ENCODE measurements at places on chromosomes 5 and 9.

GRCh38 chr5:60457233-60457632 is 242.7 kb downstream of the DEPDC1B start:
- DNase-seq: no peak

DNA sequence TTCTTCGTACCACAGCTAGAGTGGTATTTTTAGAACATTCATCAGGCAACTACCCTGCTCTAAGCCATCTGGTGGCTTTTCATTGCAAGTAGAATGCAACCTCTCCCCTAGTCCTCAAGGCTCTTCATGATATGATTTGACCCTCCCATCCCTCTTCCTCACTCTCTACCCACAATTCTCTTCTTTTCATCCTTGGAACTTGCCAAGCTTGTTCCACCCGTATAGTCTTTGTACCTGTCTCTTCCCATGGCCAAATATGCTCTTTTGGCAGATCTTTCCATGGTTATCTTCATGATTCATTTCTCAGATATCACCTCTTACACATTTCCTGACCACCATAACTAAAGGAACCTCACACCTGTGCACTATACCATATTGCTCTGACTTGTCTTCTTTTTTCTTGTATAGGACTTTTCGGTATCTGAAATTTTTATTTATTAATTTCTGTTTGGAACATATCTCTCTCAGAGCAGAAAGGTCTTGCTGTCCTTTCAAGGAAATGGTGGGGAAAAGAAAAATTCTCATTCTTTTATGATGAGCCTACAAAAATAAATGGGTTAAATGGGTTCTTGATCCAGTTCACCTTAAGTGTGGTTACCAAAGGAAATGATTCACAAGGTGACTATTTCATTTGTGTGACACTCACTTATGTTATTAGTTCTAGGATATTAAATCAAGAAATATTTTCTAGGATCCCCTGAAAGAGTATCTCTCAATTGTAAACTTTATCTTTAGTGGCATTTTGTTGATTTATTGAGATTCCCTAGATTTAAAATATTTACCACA is 3.7 kb upstream of the CD274 start:
- no peak for DNase-seq

- DNase-seq: no peak
Measured at GRCh38 chr9:34578241-34579103, 11.1 kb downstream of the CNTFR start.

DNA sequence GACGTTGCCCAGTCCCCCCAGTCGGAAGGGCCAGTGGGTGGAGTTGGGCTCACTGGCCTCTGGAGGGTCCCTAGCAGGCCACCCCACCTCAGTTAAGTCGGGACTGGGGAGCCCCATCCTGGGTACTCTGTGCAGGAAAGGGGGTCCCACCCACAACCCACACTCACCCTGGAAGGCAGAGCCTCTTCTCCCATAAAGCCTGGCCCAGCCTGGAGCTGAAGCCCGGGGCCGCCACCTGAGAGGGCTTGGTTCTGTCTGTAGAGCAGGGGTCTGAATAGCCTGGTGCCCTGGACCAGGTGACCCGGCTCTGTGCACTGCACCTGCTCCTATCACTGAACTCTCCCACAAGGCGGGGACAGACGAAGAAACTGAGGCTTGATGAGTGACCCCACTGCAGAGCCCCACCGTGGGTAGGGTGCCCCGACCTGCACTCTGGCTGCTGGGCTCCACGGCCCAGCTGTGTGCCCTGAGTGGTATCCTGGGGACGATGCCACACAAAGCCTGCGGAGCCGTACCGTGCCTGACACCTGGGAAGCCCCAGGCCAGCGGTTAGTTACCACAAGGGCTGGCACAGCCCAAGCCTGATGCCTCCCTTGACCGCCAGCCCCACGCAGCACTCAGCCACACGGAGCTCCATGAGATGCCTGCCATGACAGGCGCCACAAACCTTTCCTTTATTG is 7.3 kb downstream of the PTGES2 start:
- DNase-seq: no peak

- DNase-seq: no peak
Measured at GRCh38 chr9:84839541-84839940, 170.0 kb downstream of the NTRK2 start.

- no peak for DNase-seq
Measured at GRCh38 chr5:111122398-111122797, 30.2 kb downstream of the WDR36 start.

DNA sequence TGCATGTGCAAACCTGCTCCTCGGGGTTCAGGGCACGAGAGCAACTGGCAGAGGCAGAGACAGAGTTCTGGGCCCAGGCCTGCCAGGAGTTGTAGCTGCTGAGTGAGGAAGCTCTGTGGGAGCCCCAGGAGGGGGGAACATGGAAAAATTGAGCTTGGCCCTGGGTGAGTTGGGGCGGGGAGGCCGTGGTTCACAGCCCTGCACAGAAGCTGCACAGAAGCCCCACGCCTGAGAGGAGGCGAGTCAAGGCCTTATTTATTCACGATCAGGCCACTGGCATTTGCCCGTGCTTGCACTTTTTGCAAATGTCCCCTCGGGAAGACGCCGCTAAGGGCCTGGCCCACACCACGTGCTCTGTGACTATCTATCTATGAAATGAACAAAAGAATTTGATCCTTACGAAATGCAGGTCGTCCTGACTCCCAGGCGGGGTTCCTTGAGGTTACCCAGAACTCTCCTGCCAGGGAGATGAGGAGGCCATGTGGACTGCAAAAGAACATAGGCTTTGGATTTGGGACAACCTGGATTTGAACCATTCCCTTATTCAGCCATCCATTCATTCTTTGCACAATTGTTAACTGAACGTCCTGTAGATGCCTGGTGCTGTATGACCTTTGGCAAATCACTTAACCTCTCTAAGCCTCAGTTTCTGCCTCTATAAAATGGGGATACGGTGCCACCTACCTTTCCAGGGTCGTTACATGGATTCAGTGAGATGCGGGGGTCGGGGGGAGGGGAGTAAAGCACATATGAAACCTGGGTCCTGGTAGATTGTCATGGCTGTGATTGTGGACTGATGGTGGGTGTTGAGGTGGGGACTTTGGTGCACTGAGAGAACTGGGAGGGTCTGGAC is 17.9 kb downstream of the COL27A1 start:
- no peak for DNase-seq

DNA sequence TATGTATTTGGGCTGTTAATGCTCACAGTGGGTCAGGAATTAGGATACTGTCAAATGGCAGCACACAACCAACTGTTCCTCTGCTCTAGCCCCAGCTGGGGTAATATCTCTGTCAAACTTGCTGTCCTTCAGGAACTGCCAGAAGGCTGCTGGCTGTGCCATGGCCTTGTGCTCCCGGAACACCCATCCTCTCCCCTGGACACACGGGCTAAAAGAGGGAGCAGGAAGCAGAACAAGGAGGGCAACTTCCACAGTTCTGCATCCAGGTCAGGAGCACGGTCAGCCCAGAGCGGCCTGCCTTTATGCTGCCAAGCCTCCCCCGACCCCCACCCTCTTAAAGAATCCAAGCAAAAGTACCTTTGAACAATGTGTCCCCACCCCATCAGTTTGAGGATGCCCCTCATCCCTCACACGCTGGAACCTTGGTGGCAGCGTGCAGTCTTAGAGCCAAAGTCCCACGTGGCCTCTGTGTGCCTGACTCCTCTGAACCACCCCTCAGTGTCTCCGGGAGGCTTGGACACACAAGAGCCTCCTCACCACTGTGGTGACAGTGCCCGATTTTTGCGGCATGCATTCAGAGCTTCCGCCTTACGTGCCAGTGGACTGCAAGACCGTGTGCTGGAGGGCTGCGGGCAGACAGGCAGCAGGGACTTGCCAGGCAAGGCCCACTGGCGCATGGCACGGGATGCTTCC is 60.8 kb downstream of the PSMB7 start:
- no peak for DNase-seq

- peak; percentile 13 for DNase-seq
Measured at GRCh38 chr5:123344816-123345426, 78.3 kb downstream of the CEP120 start.

DNA sequence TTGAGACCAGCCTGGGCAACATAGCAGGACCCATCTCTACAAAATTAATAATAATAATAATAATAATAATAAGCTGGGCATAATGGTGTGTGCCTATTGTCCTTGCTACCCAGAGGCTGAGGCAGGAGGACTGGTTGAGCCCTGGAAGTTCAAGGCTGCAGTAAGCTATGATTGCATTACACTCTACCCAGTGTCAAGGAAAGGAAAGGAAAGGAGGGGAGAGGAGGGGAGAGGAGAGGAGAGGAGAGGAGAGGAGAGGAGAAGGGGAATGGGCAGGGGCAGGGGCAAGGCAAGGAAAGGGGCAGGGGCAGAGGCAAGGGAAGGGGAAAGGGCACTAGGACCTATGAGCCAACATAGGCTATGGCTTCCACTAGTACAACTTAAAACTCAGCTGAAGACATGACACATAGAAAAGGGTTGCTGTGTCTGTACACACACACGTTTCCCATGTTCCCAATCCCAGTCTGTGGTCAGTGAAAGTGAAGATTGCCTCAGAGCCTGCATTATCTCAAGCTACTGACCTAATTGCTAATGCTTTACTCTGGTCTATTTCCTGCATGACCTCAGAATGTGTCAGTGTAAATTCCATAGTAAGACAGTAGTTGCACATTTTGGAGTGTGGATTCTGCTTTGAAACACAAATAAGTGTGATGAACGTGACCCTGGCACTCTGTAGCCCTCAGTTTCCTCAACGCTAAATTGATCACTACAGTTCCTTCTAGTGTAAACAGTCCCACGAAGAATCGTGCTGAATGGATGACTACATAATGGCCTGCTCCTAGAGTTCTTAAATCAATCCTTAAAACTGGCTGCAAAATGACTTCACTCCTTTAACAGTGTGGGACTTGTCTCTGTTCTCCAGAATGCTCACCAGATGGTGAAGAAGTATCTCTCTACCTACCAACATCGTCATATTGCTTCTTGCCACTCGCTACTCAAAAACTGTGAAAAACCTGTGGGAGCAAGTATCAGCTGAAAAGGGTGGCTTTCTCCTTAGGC is 497.0 kb downstream of the RAB3C start:
- no peak for DNase-seq

DNA sequence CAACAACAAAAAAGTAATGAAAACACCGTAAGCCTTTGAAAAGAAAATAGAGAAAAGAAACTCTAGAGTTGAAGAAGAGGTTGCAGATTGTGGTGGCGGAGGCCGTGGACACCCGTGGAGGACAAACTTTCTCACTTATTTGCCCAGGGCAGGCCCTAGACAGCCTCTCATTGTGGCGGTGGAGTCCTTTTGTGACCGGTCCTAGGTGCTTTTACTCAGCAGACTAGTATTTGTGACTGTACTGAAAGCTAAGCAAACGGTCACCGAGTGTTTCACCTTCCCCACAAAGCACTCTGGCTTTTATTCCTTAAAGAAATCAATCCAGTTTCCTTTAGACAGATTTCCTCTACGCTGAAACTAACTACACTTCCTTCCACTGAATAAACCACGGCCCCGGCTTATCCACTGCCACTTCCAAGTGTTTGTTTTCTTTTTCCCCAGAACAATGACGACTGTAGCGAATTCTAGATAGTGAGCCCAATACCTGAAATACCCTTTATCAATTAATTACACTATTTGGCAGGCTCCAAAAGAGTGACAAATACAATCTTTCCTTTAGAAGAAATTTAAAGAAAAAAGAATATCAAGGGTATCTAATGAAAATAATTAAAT is 210.2 kb upstream of the TARS1 start:
- DNase-seq: no peak

- DNase-seq: no peak
Measured at GRCh38 chr9:11892401-11892800, 800.8 kb upstream of the TYRP1 start.

GRCh38 chr9:3444016-3444415 is 81.8 kb downstream of the RFX3 start:
- DNase-seq: no peak

DNA sequence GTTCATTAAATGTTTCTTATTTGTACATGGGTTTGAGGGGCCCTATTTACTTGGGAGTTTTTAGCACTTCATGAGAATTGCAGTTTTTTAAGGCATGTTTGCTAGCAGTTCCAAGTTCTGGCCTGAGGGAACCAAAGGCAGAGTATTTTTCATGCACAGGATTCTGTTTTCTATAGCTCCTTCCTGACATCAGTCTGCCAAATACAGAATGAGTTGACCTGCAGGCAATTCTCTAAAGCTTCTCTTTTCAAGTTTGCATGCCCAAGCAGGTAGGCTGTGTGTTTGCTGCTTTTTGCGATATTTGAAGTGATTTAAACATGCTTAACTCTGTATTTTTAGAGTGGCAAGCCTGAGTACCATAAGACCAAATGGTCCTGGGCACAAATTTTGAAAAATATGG is 75.8 kb downstream of the AOPEP start:
- no peak for DNase-seq

DNA sequence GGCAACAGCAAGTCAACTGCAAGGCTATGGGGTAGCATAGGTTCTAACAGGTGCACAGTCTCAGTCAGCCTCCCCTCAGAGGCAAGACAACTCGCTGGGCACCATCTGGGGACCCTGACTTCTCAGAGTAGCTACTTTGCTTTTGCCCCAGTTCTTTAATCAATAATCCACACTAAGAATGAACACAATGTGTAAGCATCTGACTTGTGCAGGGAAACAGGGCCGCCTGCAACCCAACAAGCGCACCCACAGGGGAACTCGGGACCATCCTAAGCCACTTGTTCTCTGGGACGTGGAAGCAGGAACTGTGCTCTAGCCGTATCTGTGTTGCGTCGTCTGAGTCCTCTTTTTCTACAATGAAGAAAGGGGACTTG is 1.9 kb downstream of the MOB3B start:
- no peak for DNase-seq

- DNase-seq: no peak
Measured at GRCh38 chr5:107184066-107184465, 486.7 kb downstream of the EFNA5 start.

DNA sequence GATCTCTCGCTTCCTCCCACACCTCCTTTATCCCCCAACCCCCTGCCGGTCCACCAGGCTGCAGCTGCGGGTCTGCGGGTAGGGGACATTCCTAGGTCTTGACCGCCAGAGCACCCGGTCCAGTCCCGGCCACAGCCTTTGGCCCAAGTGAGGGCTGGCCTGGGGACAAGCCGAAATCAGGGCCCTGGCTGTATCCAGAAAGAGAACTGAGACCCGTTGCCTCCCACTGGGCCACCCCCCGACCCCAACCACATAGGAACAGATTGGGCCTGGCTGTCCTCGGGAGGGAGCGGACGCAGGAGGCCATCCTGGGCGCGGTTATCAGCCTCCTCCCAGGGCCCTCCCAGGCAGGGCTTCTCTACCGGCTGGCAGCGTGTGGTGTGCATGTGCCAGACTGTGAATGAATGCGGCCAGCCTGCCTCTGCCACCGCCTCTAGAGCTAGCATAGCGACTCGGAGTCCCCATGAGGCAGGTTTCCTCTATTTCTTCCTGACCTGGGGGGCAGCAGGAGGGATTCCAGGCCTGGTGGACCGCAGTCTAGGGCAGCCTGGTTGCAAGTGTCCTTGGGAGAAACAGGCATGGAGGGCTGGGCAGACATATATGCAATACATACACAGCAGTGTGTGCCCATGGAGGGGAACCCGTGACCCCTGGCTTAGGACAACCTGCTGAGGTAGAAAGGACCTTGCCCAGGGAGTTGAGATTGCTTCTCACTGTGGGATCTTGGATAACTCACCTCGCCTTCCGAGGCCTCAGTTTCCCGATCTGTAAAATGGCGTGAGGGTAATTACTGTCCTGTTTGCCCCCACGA is 1.2 kb downstream of the N4BP3 start:
- no peak for DNase-seq

All from NCI-H2081 treated with DMSO at 0.1 percent for 48 hours (cell line).